ENCODE measurements at places on chromosomes 7 and 10.

- DNase-seq, result no peak
Measured at GRCh38 chr7:41107938-41108448, 594.9 kb downstream of the INHBA start.

GRCh38 chr10:44907556-44907955 is 3.6 kb upstream of the TMEM72 start:
- DNase-seq, result no peak

- no peak for DNase-seq
Measured at GRCh38 chr10:7767209-7767608, 20.6 kb downstream of the KIN start.

DNA sequence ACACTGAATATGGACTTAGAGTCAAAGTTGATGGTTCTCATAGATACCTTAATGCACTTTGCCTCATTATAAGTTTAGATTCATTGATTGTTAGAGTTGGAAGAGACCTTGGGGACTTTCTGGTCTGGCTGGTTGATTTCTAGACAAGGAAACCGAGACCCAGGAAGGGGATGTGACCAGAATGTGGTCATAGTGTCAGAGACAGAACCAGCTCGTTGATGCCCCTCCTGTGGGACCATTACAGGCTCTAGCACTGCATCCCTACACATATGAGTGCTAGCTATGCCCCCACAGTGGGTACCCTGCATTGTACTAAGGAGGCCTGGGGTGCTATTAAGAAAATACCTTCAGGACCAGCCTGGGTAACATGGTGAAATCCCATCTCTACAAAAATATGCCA is 306.6 kb downstream of the CAMK1D start:
- DNase-seq, result no peak

DNA sequence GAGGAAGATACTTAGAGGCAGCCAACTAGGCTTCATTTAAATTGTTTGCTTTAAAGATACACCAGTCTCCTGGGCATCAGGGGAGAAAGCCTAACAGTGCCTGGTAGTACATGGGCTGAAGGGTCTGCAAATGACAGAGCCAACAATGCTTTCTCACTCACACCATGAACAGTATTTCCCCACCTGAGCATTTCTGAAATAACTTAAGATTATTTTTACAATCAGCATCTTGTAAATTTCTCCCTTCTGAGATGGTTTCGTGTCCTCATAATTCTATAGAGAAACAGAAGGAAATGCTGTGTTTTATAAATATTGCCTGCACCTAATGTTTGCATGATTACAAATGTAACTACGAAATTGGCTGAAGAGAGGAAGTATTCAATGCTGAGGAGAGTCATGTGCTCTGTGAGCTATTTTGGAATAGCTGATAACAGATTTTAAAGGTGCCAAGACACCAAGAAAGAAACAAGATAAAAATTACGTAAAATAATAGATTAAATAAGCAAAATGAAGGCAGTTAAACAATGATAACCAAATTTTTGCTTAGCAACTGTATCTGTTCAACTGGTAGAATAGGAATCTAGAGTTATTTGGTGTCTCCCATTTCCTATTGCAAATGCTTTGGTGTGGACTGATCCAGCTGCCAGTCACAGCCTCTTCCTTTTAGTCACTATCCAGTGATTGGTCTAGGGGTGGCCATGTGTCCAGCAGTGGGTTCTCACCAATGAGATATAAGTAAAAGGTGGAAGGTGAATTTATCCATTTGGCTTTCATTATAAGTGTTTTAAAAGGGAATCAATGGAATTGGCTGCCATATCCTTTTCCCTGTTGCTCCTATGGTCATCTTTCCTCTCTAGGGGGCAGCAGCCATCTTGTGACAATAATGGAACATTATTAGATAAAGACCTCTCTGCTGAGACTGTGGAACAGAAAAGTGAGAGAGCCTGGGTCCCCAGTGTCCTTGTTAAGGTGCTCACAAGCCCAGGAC is 167.9 kb upstream of the SLC26A5 start:
- DNase-seq, result no peak

DNA sequence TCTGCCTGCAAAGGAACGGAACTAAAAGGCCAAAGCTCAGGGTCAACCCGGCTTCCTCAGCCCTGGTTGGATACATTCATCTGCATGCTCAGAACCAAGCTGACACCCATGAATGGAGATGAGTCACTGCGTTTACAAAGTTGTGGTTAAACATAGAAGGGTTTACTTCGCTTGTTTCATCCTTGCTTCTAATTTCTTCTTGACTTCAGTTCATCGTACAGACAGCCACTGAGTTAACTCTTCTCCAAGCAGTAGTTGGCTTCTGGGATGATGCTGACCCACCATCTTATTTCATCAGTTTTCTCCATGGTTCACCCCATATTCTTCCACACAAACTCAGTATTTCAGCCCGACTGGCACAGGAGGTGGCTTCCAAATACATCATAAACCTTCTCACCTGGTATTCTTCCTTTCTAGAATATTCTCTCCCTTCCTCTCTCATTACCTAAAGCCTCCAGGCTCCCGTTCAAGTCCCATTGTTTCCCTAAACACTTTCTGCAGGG is 166.3 kb upstream of the RNF32 start:
- DNase-seq, result no peak

DNA sequence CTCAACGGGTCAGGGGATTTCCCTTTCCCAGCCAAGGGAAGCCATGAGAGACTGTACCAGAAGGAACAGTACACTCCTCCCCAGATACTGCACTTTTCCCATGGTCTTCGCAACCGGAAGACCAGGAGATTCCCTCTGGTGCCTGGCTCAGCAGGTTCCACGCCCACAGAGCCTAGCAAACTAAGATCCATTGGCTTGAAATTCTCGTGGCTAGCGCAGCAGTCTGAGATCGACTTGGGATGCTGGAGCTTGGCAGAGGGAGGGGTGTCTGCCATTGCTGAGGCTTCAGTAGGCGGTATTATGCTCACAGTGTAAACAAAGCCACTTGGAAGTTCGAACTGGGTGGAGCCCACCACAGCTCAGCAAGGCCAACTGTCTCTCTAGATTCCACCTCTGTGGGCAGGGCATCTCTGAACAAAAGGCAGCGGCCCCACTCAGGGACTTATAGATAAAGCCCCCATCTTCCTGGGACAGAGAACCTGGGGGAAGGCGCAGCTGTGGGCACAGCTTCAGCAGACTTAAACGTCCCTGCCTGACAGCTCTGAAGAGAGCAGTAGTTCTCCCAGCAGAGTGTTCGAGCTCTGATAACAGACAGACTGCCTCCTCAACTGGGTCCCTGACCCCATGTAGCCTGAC is 29.6 kb downstream of the SLC16A12 start:
- DNase-seq, result no peak

All from activated T-cell treated with anti-CD3 and anti-CD28 coated beads, Interleukin-2, amount 50 U/mL, for 1 hour (primary cell).